CD4-positive, alpha-beta T cell treated with Interleukin-15 for 4 hours (primary cell): ENCODE measurements at places on chromosomes 12 and 14.

DNA sequence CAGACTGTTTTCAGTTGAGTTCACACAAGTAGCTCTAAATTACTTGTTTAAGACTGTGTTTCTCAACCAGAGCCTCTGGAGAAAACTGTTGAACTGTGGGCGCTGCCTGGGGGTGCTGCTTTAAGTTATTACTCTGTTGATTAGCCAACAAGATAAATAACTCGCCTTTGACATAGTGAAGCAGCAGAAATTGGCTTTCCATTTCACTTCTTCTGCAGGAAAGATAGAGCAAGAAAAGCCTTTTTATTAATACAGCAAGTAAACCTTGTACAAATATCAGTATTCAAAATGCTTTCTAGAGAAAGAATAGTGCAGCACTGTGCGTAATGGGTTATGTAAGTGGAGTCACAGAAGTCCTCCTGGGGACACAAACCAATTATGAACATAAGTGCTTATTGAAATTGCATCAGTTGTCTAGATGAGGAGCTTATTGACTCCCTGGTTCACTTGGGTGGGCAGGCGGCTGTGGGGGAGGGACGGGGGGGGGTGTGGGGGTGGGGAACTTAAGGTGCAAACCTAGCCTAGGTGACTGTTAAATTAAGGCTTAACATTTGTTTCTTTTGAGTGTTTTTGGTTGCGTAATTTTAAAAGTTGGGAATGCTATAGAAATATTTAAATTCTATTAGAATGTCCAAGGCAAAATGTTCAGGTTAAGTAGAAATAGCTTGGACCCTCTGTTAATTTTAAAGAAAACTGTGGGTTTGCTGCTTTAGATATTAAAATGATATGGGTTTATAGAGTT, 6.3 kb downstream of the FRS2 start:
- DNase-seq = no peak

DNA sequence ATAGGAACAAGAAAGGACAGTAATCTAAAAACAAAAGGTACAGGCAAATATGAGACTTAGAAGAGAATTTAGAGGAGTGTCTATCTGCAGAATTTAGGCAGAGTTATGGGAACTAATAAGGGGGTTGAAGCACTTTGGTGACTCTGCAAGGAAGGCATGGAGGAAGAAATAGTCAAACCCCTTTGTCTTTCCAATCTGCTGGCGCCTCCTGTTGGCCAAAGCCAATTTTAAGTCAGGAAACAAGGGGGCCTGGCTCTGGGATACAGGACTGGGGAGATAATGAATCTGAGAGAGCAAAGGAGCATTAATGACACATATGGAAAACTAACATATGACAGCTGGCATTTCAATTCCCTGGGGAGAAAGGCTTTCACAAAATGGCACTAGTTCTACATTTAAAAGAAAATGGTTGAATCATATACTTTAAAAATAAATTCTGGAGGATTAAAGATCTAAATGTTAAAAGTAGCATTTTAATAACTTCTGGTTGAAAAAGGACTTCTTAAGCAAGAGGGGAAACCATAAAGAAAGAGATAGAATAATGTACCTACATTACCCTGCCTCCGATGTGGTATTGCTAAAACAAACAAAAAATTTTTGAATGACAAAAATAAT, 48.5 kb upstream of the CSRP2 start:
- no peak for DNase-seq

DNA sequence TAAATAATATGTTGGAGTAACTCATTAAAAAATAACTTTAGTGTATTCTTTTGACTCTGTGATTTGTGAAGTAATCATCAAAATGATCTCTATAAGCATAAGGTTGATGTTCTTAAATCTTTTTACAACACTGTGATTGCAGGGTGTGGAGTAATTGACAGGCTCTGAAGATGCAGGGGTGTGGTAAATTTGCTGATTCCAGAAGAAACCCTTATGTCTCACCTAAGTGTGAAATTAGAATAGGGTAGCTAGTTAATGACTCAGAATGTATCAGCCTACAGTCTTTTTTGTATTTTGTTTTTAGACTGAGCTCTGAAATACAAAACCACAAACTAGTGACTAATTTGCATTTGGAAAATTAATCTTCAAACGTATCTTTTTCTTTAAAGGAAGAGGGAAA, 5.9 kb downstream of the PRPF39 start:
- peak; percentile 57 for DNase-seq

- no peak for DNase-seq
Measured at GRCh38 chr12:54258201-54258681, 21.7 kb downstream of the CBX5 start.

GRCh38 chr12:86387591-86388145, 131.5 kb upstream of the MGAT4C start:
- DNase-seq = no peak

- DNase-seq = no peak
Measured at GRCh38 chr12:65655074-65655493, 169.2 kb upstream of the HMGA2 start.

DNA sequence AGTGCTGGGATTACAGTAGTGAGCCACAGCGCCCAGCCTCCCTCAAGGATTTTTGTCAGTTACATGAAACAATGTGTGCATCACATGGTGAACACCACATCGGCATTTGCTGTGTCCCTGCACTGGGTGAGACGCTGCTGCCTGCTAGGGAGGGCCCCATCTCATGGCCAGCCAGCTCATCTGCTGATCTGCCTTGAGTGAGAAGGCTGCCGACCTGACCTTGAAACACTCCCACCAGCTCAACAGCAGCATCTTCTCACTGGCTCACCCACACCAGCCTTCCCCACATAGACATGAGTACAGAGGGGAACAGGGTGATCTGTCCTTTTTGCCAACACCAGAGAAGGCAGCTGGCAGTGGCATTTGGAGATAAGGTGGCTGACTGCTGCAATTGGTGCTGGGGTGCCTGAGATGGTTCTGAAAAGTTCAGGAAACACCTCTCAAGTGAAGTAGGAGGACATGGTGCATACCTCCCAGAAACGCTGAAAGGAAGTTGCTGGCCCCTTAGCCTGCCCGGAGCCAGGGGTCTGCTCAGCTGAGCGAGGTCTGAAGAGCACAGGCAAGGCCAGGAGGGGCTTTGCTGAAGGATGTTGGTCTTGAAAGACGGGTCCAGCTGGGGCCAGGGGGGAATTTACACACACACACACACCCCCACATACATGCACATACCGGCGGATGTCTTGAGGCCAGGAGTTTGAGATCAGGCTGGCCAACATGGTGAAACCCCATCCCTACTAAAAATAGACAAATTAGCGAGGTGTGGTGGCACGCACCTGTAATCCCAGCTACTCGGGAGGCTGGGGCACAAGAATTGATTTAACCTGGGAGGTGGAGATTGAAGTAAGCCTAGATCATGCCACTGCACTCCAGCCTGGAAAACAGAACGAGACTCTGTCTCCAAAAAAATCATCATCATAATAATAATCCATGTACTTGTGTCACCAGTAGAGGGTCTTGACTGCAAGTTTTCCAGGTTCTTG, 14.3 kb upstream of the PPP1R13B start:
- no peak for DNase-seq

GRCh38 chr12:60672949-60673348, 1077.1 kb downstream of the SLC16A7 start:
- no peak for DNase-seq

DNA sequence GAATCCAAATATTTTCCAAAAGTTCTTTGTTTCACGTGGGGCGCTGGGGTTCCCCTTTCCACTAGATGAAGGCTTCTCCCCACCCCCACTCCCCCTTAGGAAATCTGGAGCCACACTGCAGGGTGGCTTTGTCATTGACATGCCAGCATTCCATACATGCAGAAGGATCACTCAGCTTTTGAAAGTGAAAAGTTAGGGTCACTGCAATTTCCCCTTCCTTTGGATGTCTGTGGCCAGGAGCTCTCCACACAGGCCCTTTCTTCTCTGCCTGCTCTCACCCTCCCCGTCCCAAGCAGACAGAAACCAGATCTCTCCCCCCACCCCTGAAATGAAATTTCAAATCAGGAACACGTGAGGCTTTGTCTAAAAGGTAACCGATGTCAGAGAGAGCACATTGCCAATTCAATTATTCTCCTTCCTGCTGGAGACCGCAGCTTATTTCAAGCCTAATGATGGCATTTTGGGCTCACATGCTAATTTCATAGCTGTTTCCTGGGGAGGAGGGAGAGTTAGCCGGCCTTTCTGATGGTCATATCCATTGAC, 153.9 kb upstream of the RFLNA start:
- no peak for DNase-seq

GRCh38 chr12:24913953-24914352, 34.9 kb downstream of the BCAT1 start:
- no peak for DNase-seq

- DNase-seq = no peak
Measured at GRCh38 chr14:72554401-72554800, 339.5 kb downstream of the DPF3 start.

DNA sequence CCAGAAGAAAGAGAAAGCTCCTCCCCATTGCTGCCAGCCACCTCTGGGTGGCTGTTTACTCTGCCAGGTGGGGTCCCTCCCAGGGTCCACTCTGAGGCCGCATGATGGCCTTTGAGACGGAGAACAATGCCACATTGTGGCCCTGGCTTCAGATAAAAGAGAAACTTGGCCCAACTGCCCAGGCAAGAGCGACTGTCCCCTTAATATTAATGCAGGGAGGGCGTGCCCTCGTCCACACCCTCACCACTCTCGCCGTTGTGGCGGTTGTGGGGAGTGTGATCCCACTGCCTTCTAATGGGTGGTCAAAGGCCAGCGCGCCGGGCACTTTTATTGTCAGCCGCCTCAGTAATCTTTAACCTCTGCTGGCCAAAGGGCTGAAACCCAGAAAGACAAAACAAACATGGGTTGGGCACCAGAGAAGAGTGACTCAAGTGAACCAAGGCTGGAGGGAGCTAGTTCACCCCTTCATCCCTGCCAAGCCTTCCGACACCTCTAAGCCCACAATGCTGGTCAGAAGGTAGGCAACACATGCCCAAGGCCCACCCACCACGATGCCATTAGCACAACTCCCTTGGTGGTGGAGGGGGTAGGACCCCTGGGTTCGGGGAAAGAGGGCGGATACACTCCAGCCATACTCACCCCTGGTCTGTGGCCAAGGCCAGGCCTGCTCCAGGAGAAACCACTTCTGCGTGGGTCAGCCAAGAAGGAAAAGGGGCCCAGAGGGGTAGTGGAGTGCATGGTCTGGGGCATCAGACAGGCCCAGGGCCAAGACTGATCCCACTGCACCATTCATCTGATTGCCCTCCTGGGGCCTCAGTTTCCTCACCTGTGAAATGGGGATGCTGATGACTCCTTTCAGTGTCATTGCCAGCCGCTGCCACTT, 44.5 kb upstream of the BCL11B start:
- DNase-seq = no peak

DNA sequence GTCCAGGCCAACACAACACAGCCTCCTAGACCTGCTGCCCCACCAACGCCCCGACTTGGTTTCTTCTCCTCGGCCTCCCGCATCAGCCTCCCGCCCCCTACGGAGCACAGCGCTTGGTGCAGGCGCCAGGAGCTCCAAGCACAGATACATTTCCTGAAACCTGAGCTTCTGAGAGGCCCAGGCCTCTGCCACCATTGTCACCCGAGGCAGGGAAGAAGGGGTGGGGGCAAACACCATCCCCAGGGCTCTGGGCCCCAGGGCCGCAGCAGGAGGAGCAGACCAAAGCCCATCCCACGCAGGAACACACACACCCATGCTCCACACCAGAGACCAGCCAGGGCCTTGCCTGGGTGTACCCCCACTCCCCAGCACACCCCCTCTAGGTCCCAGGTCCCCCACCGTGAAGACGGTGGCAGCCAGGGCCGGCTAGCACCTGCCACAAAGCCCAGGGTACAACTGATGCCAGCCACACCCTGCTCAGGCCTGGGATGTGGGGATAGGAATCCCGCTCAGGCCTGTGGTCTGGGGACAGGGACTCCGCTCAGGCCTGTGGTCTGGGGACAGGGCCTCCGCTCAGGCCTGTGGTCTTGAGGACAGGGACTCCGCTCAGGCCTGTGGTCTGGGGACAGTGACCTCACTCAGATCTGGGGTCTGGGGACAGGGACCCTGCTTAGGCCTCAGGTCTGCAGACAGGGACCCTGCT, 5.4 kb downstream of the JAG2 start:
- no peak for DNase-seq

DNA sequence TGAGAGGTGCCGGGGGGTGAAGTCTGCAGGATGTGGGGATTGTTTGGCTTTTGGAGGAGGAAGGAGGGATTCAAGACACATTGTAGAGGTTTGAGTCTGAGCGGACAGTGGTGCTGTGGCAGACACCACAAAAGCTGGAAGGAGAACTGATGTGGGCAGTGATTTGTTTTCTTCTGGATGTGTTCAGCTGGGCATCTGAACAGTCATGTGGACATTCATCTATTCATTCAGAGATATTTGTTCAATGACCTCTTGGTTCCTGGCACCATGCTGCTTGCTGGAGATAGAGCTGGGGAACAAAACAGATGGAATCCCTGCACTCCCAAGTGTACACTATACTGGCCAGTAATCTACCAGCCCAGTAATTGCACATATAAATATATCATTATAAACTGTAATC, 64.0 kb downstream of the PTPN11 start:
- no peak for DNase-seq

GRCh38 chr14:28766469-28766955, at the start of gene FOXG1:
FOXG1 (plus strand) TSS chr14:28766787; CDS start chr14:28767280, 493 bp downstream.
- no peak for DNase-seq

DNA sequence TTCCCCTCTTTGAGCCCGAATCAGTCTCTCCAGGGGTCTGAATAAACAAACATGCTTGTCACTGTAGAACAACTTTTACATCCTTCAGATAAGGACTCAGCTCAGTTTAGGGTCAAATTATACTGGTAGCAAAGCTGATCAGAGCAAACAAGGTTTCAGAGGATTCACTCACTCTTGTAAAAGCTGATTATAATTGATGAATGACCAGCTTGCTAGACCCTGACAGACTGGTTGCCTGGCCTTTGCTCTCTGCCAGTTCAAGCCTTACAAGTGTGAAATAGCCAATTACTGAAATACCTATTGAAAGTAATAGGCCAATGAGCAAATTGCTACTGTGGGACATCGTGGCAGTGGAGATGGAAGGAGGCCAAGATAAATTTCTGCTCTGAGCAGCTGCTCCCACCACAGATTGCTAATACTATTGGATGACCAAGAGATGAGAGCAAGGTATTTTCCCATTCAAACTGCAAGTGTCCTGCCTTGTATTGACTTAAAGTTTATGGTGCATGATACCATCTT, 177.6 kb downstream of the PDZRN4 start:
- no peak for DNase-seq

GRCh38 chr12:114685320-114685781, 1.4 kb upstream of the TBX3 start:
- DNase-seq = no peak

GRCh38 chr14:68363843-68364767, 428.8 kb downstream of the ZFP36L1 start:
- no peak for DNase-seq
